ENCODE measurements at places on chromosomes 6 and 20.
A peak's percentile ranks its signal among the peaks of the same experiment; 100 is the strongest.

DNA sequence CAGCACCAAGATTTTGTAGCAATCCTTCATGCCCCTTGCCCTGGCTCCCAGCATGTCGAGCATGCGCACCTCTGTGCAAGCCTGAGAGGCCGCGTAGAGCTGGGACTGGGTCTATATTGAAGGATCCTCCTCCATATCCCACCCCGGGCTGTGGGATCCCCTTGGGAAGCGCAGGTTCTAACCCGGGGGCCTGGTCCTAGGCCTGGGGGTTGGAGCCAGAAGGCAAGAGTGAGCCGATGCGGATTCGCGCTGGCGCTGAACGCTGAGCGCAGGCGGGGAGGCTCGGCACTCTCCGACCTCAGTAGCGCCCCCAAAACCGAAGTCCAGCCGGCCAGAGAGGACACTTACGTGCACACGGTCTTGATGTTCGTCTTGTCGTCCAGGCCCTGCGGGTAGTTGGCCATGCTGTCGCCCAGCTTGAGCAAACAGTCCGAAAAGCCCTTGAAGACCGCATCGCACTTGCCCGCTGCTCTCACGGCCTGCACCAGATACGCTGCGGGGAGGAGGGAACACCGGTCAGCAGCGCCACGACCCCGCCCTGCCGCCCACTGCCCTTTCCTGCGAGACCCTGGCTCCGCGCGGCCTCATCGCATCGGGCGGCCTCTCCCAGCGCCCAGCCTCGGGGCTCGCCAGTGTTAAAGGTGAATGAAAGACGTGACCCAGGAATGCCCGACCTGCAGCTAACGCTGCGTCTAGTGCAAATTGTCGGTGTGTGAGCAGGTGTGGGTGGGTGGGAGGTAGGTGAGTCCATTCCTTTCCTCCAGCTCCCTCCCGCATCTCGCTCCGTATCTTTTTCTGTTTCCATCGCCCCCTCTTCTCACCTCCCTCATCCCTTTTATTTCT lies 4.5 kb downstream of the NRN1 start:
- no peak for DNase-seq

DNA sequence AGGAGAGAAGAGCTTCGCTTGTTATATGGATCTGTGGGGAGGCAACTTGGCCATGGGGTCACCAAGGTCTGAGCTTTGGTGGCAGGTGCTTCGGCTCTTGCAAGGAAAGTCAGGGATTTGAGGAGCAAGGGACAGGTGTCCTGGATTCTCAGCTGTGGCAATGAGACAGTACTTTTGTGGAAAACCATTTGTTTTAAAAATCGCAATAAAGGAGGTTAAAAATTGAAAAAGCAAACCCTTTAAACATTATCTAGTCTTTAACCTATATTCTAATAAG lies 64.3 kb downstream of the NOL4L start:
- DNase-seq: no peak

DNA sequence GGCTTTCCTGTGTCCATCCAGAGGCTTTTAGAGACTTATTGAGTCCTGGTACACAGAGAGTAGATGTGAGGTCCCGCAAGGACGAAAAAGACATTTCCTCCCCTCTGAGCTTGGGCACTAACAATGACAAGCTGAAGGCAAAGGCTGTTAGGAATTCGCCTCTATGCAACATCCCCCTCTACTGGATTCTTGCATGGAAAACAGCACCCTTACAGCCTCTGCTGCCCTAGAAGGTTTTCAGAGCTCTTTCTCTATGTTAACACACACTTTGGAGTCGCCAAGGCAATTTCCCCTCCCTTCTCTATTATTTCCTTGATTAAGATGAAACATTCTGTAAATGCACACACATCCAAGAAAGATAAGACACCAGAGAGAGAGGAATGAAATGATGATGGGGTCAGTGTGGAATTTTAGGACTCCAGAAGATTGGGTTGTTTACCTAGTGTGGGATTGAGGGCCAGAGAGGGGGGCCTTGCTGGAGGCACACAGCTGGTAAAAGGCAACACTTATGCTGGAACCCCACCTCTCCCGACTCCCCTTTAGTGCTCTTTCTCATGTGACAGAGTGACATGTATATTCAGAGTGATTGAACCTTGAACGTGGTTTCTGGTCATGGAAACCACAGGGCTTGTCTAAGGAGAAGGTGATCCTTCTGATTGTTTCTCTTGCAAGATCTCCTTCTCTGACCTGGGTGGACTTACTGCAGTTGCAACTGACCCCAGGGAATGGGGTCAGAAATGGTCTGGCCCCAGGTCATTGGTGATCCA lies 300.7 kb downstream of the CLIC5 start:
- peak; percentile 66 for DNase-seq

GRCh38 chr6:42961020-42961470 lies 491 bp downstream of the GNMT start:
- DNase-seq: no peak

DNA sequence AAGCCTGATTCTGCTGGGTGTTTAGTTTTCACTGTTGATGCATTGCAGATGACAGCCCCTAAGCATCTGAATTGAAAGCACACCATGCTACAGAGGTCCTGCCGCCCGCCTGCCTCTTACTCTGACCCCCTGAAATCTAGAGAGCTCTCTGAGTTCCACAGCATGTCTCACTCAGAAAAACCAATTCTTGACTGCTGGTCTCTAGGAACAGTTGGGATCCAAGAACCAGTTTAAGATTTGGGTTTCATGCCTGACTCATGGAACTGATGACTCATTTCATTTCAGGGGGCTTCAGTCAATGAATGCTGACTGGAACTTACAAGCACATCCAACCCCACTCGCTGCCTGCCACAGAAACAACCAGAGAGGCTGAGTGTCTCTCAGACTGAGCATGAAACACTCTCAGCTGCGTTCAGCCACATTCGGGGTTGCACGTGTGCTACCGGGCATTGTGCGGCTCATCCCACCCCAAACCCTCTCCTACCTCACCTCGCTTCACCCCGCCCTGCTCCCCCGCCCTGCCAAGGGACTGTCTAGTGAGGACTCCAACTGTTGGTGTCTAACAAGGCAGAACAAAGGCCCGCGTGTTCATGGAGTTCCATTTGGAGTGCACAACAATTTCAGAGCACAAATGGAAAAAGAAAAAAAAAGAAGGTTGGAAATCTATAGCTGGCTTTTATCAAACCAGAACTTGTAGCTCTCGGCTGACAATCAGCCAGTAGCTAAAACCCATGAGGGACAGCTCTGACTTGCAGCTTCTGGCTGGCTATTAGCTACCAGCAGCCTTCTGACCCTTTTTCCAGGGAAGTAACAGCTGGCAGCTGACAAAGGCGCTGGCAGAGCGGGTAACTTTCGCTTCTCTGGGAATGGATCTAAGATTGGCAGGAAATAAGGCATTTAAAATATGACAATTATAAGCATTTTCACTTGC lies 20.0 kb upstream of the TRAF3IP2 start:
- no peak for DNase-seq

DNA sequence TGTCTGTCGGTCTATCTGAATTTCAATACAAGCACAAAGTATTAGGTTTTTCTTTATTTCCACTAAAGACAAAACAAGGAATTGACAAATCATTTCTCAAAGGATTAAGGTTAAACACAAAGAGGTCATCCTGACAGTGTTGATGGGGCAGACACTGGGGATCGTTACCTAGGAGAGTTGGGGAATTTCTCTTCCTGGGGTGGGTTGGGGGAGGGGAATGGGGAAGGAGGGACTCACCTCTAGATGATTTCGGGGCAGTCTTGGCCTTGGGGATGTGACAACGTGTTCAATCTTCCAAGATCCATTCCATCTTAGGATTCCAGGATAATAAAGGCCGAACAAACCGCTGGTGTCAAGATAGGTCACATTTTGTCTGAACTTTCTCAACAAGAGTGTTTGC lies 35.4 kb upstream of the FOXA2 start:
- DNase-seq: no peak

All from CD4-positive, alpha-beta T cell treated with Interleukin-17A for 4 hours (primary cell).